ENCODE measurements at places on chromosomes 1 and 21.

GRCh38 chr1:177274687-177275211 is 104.0 kb downstream of the BRINP2 start:
- no peak for DNase-seq

DNA sequence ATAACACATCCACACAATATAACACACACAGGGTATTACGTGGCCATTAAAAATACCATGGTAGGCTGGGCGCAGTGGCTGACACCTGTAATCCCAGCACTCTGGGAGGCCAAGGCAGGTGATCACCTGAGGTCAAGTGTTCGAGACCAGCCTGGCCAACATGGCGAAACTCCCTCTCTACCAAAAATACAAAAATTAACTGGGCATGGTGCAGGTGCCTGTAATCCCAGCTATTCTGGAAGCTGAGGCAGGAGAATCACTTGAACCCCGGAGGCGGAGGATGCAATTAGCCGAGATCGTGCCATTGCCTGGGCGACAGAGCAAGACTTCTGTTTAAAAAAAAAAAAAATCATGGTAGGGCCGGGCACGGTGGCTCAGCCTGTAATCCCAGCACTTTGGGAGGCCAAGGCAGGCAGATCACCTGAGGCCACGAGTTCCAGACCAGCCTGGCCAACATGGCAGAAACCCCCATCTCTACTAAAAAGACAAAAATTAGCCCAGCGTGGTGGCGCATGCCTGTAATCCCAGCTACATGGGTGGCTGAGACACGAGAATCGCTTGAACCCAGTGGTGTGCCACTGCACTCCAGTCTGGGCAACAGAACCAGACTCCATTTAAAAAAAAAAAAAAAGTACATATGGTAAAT is 24.1 kb upstream of the HPDL start:
- DNase-seq = no peak

DNA sequence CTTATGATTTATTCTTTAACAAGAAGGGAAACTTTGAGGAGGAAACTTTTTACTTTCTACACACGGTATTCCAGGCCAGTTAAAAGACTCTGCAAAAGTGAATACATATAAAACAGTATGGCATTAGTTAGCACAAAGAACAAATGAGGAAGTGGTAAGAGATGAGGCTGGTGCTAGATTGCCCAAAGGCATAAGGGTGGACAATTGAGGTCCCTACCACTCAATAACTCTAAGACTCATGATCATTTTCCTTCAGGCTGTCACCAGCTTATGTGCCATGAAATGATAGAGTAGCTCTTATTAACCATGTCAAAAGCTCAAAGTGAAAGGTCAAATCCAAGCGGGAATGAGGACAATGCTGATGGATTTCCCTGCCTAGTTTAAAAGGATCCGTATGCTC is 124.5 kb downstream of the TBX15 start:
- DNase-seq = no peak

DNA sequence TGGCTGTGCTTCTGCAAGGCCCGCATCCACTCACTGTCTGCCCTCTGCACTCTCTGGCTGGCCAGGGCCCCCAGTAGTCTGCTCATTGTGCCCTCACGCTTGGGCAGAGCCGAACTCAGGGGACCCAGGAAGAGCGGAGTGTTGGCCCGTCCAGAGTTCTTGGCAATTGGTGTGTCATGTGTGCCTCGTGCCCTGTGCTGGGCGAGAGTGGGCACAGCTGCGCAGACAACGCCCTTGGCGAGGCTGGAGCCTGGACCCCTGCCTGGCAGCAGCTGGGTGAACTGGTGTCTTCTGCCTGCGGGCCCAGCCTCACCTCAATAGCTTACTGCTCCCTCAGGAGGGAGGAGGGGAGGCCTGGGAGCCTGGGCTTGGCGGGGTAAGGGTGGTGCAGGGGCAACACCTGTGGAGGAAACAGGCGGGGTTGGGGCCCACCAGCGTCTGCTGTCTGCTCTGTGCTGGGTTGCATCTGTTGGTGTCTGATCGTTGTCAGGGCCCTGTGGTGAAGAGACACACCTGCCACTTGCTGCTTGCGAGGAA is 2.1 kb downstream of the GUK1 start:
- peak; percentile 31 for DNase-seq

- no peak for DNase-seq
Measured at GRCh38 chr1:15341634-15342407, 67.9 kb upstream of the EFHD2 start.

DNA sequence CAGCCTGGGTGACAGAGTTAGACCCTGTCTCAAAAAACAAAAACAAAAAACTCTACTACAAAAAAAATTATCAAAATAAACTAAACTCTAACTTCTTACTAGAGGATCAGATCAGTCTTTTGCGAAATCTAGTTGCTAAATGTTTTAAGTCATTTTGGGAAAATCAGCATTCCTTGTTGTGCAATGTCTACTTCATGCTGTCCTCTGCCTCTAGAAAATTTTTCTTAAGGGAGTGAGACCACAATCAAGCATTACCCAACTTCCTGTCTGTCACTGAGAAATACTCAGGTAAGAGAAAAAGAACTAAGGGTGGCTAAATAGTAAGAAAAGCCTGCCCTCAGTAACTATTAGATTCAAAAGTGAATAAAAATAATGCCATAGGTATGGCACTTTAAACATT is 67.2 kb upstream of the FOXD3 start:
- no peak for DNase-seq
